ENCODE measurements at places on chromosomes 6 and 20. TPM values are rescaled to one million over a fixed set of nuclear protein-coding genes. Genes with fewer than 3 reads are reported as not detected.

DNA sequence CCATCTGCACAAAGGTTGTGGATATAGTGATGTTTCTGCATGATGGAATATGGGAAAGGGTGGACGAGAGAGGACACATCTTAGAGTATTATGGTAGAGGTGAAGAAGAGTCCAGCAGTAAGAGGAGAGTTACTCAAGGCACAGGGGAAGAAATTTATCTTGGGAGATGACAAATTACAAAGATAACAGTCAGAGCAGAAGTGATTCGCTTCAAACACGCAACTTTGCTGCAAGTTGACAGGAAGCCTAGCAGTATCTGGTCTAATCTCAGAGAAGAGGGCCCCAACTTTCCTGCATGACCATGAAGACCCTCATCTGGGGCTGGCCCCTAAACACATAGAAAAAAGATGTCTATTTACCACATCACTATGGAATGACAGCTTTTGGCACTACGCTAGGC lies 1.2 kb upstream of the CALHM6 start:
- peaks cover 20% of the 10 kb centered on the region for H3K36me3 ChIP-seq
- no peak for DNase-seq
- peaks cover 16% of the 10 kb centered on the region for H3K27me3 ChIP-seq
- no peak overlapping the region for H3K27ac ChIP-seq

GRCh38 chr6:7172649-7173048 lies 64.9 kb downstream of the RREB1 start:
- H3K27me3 ChIP-seq, result no peaks in the 10 kb centered on the region
- H3K4me1 ChIP-seq, result peaks cover 6% of the 10 kb centered on the region
- H3K4me3 ChIP-seq, result no peak overlapping the region
- H3K27ac ChIP-seq, result no peak overlapping the region
- H3K36me3 ChIP-seq, result peaks cover 8% of the 10 kb centered on the region

- no peak for DNase-seq
- H3K36me3 ChIP-seq, result no peaks in the 10 kb centered on the region
- no peak overlapping the region for H3K27ac ChIP-seq
- no peaks in the 10 kb centered on the region for H3K4me1 ChIP-seq
- H3K27me3 ChIP-seq, result peaks cover 13% of the 10 kb centered on the region
Observed at GRCh38 chr20:58213121-58213520, 15.3 kb downstream of the ANKRD60 start.

DNA sequence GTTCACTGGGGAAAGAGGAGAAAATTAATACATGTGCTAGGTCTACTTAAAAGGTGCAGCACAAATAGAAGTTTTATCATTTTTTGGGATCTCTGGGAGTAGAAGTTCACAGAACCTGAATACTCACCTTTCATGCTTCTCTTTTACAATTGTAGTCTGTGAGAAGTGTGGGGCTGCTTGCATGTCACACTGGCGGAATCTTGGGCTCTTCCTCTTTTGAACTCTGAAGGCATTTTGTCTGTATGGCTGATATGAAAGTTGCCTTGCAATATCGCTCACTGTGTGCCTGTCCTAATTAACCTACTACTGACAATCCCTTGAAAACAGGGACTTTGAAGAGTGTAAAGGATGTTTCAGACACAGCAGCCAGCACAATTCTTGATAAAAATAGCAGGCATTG lies 65.9 kb upstream of the CLDN20 start:
- no peaks in the 10 kb centered on the region for H3K4me1 ChIP-seq
- DNase-seq, result no peak
- peaks cover 3% of the 10 kb centered on the region for H3K27me3 ChIP-seq
- no peak overlapping the region for H3K4me3 ChIP-seq
- H3K36me3 ChIP-seq, result no peaks in the 10 kb centered on the region

- H3K27me3 ChIP-seq, result no peaks in the 10 kb centered on the region
- no peaks in the 10 kb centered on the region for H3K36me3 ChIP-seq
- H3K27ac ChIP-seq, result no peak overlapping the region
- H3K4me3 ChIP-seq, result no peak overlapping the region
- no peaks in the 10 kb centered on the region for H3K4me1 ChIP-seq
- DNase-seq, result no peak
Observed at GRCh38 chr6:107009499-107009898, 18.5 kb upstream of the MTRES1 start.

DNA sequence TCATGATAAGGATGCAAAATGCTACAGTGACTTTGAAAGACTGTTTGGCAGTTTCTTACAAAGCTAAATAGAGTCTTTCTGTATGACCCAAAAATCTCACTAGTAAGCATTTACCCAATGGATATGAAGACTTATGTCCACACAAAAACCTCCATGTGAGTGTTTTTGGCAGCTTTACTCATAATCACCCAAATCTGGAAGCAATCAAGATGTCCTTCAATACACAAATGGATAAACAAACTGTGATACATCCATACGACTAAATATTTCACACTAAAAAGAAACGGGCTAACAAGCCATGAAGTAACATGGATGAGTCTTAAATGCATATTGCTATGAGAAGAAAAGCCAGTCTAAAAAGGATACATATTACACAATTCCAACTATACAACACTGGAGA lies 117.2 kb downstream of the PDE10A start:
- no peak for DNase-seq
- H3K4me1 ChIP-seq, result no peaks in the 10 kb centered on the region

- no peaks in the 10 kb centered on the region for H3K27me3 ChIP-seq
- no peaks in the 10 kb centered on the region for H3K4me1 ChIP-seq
- no peaks in the 10 kb centered on the region for H3K36me3 ChIP-seq
- no peak overlapping the region for H3K4me3 ChIP-seq
- DNase-seq, result no peak
- no peak overlapping the region for H3K27ac ChIP-seq
Observed at GRCh38 chr6:147548921-147549475, 40.5 kb downstream of the SAMD5 start.

- H3K36me3 ChIP-seq, result peaks cover 12% of the 10 kb centered on the region
- no peak overlapping the region for H3K27ac ChIP-seq
- no peak for DNase-seq
- peaks cover 10% of the 10 kb centered on the region for H3K4me1 ChIP-seq
- no peaks in the 10 kb centered on the region for H3K27me3 ChIP-seq
- H3K4me3 ChIP-seq, result no peak overlapping the region
Observed at GRCh38 chr6:5541751-5542432, 280.6 kb downstream of the FARS2 start.

GRCh38 chr6:32214126-32214525 lies 9.7 kb downstream of the NOTCH4 start:
- H3K27me3 ChIP-seq, result no peaks in the 10 kb centered on the region
- H3K4me1 ChIP-seq, result peaks cover 8% of the 10 kb centered on the region
- H3K27ac ChIP-seq, result no peak overlapping the region

DNA sequence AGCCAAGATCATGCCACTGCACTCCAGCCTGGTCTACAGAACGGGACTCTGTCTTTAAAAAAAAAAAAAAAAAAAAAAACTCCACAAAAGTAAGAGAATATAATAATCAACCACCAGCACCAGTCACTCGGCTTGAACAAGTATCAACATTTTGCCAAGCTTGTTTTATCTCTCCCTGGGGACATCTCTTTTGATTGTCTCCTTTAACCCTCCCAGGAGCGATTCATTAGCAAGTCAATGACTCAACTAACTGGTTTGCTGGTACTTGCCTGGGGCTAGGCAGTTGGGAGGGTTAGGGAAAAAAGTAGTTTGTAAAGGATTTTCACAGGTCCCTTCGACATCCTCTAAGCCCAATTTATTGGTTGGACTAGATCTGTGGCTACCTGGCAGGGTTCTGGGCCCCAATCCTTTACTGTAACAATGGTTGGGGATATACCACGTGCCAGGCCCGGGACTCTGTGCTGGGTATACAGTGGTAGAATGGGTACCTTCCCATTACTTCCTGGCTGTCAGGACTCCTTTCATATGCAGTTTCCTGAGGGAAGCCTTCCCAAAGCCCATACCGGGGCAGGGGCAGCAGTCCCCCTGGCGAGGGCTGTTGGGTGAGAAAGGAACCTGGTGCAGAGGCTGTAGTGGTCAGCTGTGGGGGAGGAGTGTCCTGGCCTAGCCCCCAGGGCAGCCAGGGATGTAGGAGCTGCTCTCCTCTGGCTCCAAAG lies 12.2 kb downstream of the TGIF2 start:
- no peak overlapping the region for H3K27ac ChIP-seq
- DNase-seq, result no peak
- no peaks in the 10 kb centered on the region for H3K27me3 ChIP-seq
- H3K4me3 ChIP-seq, result no peak overlapping the region

GRCh38 chr6:168067081-168067759 lies 11.8 kb downstream of the FRMD1 start:
- no peak overlapping the region for H3K4me3 ChIP-seq
- H3K36me3 ChIP-seq, result no peaks in the 10 kb centered on the region
- H3K27ac ChIP-seq, result no peak overlapping the region

IL17A gene
- total RNA-seq, result not detected

PRL gene
- total RNA-seq, result not detected

PAQR8 gene
- total RNA-seq, result 23.0 TPM

TTK gene
- 40.9 TPM for total RNA-seq

WASF1 gene
- total RNA-seq, result 0.50 TPM

PRKN gene
- 0.63 TPM for total RNA-seq

ASIP gene
- not detected for total RNA-seq
